ENCODE measurements at places on chromosomes 3 and 15. TPM values are rescaled to one million over a fixed set of nuclear protein-coding genes. Genes with fewer than 3 reads are reported as not detected.

DNA sequence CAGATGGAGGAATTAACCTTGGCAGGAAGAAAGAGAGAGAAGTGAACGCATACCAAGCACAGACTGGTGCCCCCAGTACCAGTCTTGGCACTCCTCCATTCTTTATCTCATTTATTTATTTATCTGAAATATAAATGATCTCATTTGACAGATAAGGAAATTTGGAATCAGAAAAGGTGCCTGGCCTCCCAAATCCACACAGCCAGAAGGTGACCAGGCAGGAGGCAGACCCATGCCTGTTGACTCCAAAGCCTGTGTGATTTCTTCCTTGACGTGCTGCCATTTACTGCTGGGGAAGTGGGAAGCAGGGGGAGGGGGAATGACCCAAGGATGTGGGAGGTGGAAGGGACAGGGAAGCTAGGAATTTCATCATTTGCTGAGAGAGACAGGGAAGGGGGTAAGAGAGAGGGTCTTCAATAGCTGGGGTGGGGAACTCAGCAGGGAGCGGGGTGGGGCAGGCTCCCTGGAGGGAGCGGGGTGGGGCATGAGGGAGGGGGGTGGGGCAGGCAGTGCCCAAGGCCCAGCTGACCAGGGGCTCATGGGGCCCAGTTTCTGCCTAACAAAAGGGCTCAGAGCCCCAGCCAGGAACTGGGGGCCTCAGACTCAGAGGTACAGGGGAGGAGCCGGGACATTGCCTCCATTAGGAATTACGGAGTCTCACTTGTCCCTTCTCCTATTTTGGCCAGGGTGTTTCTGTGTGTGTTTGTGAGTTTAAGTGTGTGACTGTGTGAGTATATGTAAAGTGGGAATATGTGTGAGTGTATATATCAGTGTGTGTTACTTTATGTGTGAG, 63.0 kb downstream of the MINAR1 start:
- H3K4me3 ChIP-seq = no peak overlapping the region
- H3K27me3 ChIP-seq = no peaks in the 10 kb centered on the region
- H3K27ac ChIP-seq = no peak overlapping the region

DNA sequence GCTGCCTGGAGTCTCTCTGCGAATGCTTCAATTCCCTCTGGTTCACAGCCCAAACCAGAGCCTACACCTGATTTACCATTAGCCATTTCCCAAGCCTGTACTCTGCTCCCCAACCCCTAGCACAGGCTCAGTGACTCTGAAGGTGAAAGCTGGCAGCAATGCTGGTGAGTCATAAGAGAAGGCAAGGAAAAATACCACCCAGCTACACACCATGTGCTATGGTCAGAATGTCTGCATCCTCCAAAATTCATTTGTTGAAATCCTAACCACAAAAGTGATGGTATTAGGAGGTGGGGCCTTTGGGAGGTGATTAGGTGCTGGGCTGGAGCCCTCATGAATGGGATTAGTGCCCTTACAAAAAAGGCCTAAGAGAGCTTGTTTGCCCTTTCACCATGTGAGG, 117.1 kb upstream of the TJP1 start:
- H3K27me3 ChIP-seq = no peaks in the 10 kb centered on the region
- no peak for DNase-seq
- no peaks in the 10 kb centered on the region for H3K36me3 ChIP-seq
- no peak overlapping the region for H3K27ac ChIP-seq

DNA sequence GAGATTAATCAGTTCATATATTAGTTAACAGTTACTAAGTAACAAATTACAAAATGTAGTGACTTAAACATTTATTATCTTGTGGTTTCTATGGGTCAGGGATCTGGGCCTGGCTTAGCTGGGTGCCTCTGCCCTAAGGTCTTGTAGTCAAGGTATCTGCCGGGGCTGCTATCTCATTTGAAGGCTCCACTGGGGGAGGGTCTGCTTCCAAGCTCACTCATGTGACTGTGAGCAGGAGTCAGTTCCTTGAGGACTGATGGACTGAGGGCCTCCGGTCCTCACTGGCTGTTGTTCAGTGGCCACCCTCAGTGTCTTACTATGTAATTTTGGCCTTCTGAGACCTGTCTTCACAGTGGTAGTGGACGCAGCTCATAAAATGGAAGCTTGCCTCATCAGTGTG, 135.9 kb upstream of the PLXNA1 start:
- no peaks in the 10 kb centered on the region for H3K4me1 ChIP-seq
- no peak overlapping the region for H3K4me3 ChIP-seq
- no peaks in the 10 kb centered on the region for H3K27me3 ChIP-seq
- no peak overlapping the region for H3K27ac ChIP-seq

GRCh38 chr3:168060317-168060716, 35.4 kb downstream of the GOLIM4 start:
- no peaks in the 10 kb centered on the region for H3K4me1 ChIP-seq
- no peak overlapping the region for H3K4me3 ChIP-seq
- no peaks in the 10 kb centered on the region for H3K27me3 ChIP-seq
- no peak overlapping the region for H3K27ac ChIP-seq

GRCh38 chr3:59436164-59436958, 386.5 kb upstream of the CFAP20DC start:
- DNase-seq = no peak
- no peaks in the 10 kb centered on the region for H3K27me3 ChIP-seq
- H3K36me3 ChIP-seq = no peaks in the 10 kb centered on the region
- no peak overlapping the region for H3K4me3 ChIP-seq

DNA sequence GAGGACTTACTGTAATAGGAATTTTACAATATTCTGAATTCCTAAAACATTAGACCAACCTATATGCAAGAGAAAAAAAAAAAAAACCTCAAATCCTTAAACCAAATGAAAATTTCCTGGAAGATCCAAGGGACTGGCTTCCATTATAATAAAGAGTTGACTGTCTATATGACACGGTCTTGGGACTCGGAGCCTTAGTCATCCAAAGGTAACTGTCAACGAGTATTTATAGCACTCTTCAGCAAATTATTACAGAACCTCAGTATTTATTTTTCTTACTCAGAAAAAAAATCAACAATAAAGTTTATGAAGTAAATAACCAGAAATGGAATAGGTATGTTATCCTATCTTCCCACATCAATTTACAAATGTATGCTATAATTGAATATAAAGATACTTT, 66.0 kb downstream of the TTBK2 start:
- H3K27me3 ChIP-seq = no peaks in the 10 kb centered on the region
- no peak overlapping the region for H3K4me3 ChIP-seq
- no peak for DNase-seq

Gene AHSG
- 0.53 TPM for total RNA-seq

Gene KAT2B
- 10.5 TPM for total RNA-seq

Gene SLC7A14
- total RNA-seq = not detected

Data from ascending aorta (tissue), 2 donors.